Nephron progenitor cell (in vitro differentiated cells): ENCODE measurements at places on chromosomes 16 and 17.

- no peak for DNase-seq
Measured at GRCh38 chr17:7864995-7865650, 7.3 kb downstream of the CYB5D1 start.

GRCh38 chr17:55440391-55440790 lies 18.8 kb upstream of the MMD start:
- no peak for DNase-seq

DNA sequence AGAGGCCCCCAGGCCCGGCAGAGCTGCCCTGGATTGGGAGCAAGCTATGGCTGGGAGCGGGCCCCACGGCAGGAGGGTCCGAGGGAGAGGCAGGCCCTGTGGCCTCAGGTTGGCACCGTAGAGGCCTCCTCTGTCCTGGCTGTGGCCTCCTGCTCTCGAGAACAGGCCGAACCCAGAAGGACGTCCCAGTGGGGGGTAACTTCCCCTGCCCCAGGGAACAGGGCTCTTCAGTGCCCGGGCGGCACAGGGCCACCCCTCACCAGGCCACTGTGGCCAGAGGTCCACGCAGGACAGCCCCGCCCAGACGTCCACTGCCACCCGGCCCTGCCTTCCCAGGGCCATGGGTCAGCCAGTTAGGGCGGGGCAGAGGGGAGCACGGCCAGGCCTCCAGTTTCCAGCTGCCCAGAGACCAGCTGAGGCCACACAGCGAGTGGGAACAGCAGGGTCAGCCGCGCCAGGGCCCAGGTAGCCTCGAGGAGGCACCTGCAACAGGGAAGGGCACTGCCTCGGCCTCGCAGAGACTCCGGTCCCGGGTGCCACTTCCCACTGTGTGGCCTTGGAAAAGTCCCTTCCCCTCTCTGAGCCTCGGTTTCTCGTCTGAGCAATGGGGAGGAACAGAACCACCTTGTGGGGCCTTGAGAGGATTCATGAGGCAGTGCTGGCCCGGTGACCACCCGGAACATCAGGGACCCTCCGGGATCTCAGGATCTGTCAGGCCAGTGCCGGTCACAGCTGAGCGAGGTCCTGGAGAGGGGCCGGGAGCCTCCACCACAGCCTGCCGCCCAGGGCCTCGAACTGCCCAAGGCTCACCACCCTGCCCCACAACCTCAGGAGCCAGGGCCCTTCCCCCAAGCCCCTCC lies 32.0 kb downstream of the ZNF469 start:
- DNase-seq, result no peak

- DNase-seq, result no peak
Measured at GRCh38 chr16:85107083-85107482, 5.2 kb downstream of the CIBAR2 start.

DNA sequence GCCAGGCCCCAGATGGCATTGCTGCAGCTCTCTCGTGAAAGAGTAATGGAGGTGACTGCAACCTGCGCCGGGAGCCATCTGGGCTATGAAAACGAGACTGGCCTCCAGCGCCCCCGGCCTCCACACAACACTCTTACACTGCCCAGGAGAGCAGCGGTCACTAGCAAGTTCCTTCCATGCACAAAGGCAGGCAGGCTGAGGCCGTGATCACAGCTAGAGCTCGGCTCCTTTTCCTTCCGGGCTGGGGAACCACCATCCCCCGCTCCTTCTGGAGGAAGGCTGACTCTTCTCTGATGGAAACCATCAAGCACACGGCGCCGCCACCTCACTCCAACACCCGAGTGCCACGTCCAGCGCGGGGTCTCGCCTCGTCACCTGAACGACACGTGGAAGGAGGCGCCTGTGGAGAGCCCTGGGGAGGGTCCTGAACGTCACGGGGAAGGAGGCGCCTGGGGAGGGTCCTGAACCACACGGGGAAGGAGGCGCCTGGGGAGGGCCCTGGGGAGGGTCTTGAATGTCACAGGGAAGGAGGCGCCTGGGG lies 61.9 kb downstream of the KLHDC4 start:
- DNase-seq, result no peak

GRCh38 chr16:89721546-89722391 lies 432 bp downstream of the ZNF276 start:
- DNase-seq, result peak; percentile 63
